ENCODE measurements at places on chromosomes 6 and 20.

DNA sequence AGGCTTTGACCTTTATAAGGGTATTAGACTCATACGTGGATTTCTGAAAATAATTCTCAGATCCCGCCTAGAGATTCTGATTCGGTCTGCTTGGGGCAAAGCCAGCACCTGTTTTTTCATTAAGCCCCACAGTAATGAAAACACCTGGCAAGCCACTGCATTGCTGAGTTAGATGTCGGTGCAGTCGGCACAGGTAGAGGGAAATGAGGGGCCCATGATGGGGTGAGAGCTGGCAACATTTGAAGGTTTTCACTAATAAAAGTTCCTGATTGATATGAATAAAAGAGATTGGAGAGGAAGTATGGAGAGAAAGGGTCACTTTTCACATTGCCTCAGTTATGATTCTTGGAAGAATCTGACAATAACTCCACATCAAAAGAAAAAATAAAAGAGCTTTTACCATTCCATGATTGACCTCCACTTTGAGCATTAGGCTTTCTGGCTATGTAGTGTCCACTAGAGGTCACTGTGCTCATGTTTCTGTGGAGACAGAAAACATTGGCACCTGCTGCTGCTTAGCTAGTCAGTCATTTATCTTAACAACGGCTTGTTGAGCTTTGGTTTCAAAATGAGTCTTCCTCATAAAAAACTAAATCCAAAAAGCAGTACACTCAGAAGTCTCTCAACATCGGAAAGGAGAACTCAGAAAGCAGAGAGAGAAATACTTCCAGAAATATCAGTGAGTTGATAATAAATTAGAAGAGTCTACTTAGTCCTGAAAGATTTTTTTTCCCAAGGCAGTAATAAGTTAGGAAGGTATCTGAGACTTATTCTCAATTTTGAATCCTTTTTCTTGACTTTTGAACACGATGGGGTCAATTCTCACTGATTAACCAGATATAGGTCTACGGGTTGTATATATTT lies 53.3 kb upstream of the KLHL31 start:
- peak; percentile 99 for DNase-seq

- DNase-seq, result no peak
Observed at GRCh38 chr6:126826166-126826714, 292.2 kb upstream of the RSPO3 start.

DNA sequence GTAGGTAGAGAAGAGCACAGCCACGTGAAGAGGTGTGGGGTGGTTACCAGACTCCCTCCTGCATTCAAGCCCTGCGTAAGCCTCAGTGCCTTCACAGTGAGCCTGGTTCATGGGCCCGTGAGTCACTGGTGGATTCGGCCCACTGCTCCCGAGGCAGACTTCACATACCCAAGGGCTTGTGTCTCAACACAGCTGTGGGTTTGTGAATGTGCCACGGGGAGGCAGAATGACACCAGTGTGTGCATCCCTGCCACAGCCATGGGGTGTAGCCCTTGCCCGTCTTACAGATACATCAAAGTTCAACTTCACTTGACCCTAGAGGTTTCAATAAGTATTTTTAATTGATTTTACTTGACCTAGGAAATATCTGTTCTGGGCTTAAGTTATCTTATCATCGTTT lies 108.5 kb downstream of the MAP3K4 start:
- no peak for DNase-seq

GRCh38 chr6:152398993-152399392 lies 238.2 kb downstream of the SYNE1 start:
- no peak for DNase-seq

GRCh38 chr6:22596011-22596410 lies 26.6 kb downstream of the HDGFL1 start:
- DNase-seq, result no peak

DNA sequence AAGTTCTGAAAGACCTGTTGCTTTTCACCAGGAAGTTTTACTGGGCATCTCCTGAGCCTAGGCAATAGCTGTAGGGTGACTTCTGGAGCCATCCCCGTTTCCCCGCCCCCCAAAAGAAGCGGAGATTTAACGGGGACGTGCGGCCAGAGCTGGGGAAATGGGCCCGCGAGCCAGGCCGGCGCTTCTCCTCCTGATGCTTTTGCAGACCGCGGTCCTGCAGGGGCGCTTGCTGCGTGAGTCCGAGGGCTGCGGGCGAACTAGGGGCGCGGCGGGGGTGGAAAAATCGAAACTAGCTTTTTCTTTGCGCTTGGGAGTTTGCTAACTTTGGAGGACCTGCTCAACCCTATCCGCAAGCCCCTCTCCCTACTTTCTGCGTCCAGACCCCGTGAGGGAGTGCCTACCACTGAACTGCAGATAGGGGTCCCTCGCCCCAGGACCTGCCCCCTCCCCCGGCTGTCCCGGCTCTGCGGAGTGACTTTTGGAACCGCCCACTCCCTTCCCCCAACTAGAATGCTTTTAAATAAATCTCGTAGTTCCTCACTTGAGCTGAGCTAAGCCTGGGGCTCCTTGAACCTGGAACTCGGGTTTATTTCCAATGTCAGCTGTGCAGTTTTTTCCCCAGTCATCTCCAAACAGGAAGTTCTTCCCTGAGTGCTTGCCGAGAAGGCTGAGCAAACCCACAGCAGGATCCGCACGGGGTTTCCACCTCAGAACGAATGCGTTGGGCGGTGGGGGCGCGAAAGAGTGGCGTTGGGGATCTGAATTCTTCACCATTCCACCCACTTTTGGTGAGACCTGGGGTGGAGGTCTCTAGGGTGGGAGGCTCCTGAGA lies at the start of gene HFE:
HFE (plus strand) TSS at position 146 of the 832 bp plus-strand sequence; CDS start at position 158, 12 bp downstream.
- no peak for DNase-seq

- DNase-seq, result no peak
Observed at GRCh38 chr6:20309186-20309585, 92.5 kb upstream of the E2F3 start.
